ENCODE measurements at places on chromosomes 16 and 17. TPM values are rescaled to one million over a fixed set of nuclear protein-coding genes. Genes with fewer than 3 reads are reported as not detected.

Gene CNTD1
- total RNA-seq: 0.05 TPM

Gene RASD1
- 0.80 TPM for total RNA-seq

Gene HES7
- 2.3 TPM for total RNA-seq

Gene LYRM9
- 1.5 TPM for total RNA-seq

Gene MRPS34
- 263 TPM for total RNA-seq

Gene KCNH4
- total RNA-seq: 0.39 TPM
